ENCODE measurements at places on chromosomes 6 and 20.

DNA sequence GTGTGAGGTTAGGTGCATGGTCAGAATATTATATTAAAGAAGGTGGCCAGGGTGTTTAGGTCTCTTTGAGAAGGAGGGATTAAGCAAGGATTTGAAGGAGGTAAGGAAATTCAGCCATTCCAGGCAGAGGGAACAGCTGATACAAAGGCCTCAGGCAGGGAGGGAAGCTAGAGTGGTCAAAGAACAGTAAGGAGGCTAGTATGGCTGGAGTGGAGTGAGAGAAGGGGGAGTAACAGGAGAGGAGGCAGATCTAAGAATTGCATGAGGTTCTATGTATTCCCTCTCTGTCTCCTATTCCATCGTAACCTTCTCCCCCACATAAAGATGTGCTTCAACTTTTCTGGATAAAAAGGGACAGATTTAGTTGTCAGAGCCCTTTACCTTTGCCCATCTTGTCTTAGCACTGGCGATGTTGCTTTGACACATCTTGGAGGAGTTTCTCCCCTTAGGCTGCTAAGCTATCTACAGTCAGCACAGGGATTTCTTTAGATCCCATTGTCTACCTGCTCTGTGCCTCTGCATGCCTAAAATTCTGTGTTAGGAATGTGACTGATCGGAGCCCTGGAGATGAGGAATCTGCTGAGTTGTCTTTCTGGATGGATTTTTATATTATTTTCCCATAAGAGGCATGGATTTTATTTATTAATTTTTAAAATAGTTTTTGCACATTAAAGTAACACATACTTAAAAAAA is 59.9 kb downstream of the KLHL31 start:
- DNase-seq = peak; percentile 29

DNA sequence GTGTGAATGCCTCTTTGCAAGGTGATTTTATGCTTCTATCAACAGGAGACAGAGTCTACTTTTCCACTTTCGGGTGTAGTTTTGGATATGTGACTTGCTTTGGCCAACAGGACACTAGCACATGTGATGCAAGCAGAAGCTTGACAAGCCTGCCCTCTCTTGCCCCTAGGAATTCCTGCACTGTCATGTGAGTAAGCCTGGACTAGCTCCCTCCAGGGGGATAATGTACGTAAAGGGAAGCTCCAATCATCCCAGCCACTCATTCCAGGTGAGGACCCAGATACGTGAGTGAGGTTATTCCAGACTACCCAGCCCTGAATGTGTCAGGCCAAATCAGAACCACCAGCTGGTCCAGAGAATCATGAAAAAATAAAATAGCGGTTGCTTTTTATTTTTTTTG is 33.3 kb downstream of the BEND3 start:
- DNase-seq = no peak

DNA sequence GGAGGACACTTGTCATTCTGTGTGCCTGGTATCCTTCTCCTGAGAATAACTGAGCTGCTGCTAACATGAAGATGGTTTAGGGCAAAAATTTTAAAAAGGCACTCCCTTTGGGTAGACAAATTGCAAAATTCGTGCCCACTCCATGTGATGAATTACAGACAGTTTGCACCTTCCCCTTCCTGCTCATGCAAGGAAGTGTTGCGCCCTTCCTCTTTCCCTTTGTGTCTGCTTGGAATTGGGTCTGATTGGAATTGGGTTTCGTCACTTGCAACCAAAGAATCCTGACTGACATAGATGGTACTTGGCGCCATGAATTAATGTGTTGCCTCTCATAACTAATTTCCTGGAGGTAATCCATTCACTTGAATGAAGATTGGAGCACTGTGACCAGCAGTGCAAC is 62.3 kb upstream of the SHLD1 start:
- no peak for DNase-seq

GRCh38 chr6:92945799-92946198 is 473.6 kb downstream of the EPHA7 start:
- no peak for DNase-seq

DNA sequence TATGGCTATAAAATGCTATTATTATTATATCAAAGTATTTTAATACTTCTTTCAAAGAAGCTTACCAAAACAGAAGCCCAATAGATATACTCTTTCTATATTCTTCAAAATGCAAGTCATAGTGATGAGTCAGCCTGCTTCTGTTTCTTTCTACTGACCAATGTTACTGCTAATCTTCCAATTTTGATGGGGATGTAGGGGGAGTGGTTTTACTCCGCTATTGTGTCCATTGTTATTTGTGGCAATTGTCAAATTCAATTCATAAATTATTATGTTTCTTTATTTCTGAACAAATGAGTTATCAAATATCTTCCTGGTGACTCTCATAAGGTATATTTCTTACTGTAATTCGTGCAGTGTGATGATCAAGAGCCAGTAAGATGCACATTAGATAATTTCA is 221.5 kb upstream of the DEFB112 start:
- DNase-seq = no peak

DNA sequence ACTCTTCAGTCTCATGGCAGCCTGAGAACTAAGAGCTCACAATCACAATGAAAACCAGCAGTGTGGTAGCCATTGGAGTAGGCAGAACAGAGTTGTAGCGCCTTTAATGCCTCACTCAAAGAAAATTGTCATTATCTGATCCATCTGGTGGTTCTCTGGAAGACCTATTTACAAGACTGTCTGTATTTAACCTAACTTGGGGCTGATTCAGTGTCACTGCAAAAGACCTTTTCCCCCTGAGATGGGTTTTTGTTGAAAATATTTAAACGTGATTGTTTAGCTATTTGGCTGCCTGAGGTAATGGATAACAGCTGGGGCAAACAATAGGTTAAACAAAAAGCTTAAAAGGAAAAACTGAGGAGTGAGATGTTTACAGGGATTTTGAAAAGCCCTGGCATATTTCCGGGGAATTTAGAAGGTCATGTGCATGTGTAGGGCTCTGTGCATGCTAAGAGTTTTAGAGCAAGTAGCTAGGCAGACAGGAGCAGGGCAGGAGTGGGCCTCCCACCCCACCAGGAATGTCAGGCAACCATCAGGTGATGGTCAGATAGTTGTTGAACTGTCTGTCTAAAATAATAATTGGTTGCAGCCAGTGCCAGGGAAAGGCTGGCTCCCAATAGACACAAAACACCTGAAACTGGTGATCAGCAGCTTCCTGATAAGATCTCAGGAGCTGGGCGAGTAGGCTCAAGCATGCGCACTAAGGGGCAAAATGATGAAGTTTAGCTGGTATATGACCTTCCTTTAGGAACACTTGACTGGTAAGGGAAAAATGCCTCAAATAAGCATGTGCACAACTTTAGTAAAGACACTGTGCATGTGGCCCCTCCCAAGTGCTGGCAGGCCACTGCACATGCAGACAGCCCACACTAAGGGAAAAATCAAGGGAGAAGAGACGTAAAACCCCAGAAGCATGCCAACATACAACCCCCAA is 70.8 kb upstream of the AKIRIN2 start:
- DNase-seq = no peak

DNA sequence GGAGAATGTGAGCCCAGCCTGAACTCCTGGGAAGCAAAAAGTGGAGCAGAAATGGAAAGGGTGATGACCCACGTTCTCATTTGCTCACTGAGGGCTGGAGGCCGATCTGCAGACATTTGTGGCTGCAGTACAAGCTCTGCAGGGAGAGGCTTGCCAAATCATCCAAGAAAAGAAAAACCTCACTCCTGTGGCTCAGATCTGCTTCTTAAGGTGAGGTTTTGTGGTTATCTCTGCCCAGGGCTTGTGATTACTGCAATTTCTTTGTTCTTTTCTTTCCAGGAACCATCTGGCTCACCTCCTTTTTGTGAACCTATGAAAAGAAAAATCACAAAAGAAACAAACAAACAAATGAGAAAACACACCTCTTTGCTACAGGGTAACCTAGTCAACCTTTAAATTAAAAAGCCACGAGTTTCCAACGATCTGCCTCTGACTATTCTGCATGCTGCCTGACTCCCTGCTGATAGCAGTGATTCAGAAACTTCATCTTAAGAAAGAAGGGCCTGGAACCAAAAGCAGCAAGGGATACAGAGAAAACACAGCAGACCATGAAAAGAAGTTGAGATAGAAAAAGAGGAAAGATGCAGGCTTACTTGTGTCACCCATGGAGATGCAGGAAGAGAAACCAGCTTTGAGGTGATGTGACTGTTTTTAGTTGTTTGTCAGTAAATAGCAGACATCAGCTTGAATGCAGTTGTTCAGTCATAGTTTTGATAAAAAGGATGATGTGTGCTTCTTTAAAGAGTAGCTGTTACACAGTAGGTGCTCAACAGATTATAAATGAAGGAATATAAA is 165.1 kb downstream of the LMBRD1 start:
- DNase-seq = peak; percentile 11

GRCh38 chr6:25623879-25624278 is 28.1 kb upstream of the SCGN start:
- DNase-seq = no peak

- no peak for DNase-seq
Measured at GRCh38 chr6:34671367-34671766, 25.2 kb downstream of the ILRUN start.

- no peak for DNase-seq
Measured at GRCh38 chr6:88895911-88896310, 67.5 kb downstream of the RNGTT start.

GRCh38 chr20:51387125-51387875 is 155.2 kb downstream of the NFATC2 start:
- DNase-seq = no peak

- DNase-seq = no peak
Measured at GRCh38 chr6:144723431-144723830, 438.3 kb downstream of the UTRN start.

- no peak for DNase-seq
Measured at GRCh38 chr6:101453221-101453620, 59.7 kb downstream of the GRIK2 start.

GRCh38 chr6:148441454-148441911 is 98.8 kb downstream of the SASH1 start:
- no peak for DNase-seq

DNA sequence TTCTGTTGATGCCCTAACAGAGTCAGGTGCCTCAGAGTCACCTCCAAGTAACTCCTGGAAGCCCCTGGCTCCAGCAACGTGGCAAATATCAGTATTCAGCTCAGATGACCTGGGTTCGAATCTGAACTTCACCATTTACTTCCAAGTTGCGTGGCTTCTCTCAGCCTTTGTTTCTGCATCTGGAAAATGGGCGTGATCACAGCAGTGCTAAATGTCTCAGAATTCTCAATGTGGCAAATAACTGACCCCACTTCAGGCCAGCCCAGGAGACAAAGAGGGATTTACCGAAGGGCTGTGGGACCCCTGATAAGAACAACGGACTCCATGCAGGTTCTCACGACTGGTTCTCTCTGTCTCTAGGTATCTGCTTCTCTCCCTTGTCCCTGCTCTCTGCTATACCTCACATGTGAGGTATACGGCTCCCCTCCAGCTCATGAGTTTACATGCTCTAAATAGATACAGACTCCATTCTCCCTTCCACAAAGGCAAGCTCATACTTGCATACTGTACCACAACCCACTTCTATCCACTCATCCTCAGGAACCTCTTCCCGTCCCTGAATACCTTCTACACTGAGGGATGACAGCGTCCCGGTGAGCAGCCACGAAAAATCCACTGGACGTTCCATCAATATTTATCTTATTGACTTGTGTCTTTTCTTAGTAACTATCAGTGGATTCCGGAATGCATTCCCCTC is 84.1 kb downstream of the SNX5 start:
- DNase-seq = no peak

GRCh38 chr20:51043811-51044210 is 20.9 kb upstream of the KCNG1 start:
- no peak for DNase-seq

DNA sequence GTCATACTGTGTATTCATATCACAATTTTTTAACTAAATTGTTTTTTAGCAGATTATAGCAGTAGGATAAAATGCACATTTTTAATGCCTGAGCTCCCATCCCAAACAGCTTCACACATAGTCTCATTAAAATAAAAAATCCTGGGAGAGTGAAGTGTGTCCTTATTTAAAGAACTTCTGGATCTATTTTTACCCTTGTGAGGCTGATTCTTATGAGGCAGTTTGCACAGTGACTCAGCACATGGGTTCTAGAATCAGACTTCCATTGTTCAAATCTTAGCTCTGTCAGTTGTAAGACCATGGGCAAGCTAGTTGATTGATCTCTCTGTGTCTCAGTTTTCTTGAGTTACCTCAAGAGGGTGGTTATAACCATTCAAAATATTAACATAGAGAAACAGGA is 72.3 kb downstream of the MACROD2 start:
- DNase-seq = no peak

GRCh38 chr6:139099984-139100383 is 34.9 kb upstream of the HECA start:
- no peak for DNase-seq

DNA sequence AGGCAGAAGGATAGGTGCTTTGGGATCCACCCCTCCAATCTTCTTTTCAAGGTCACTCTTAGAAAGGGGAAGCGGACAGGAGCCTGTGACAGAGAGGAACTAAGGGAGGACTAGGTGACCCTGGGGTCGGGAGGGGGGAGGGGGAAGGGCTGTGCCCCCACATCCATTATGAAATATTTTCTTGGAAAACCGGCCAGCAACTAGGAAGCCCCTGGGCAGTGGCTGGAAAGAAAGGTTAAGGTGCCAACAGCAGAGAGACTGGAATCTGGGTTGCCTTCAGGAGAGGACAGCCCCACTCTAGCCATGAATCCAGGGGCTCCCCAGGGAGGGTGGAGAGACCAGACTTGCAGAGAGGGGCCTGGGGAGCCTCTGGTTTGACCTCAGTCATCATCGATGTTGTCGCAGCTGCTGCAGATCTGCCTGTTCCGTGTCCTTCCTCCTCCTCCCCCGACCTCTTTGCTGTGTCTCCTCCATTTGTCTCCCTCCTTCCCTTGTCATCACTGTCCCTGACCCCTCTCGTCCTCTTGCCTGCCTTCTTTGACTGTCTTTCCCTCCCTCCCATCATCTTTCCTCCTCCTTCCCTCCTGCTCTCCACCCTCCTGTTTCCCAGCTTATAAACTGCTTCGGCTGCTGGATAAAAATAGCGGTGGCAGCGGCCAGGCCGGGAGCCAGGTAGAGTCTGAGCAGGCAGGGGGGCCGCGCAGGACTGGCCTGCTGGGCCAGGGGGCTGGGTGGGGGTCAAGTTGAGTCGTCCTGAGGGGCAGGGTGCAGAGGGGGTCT is 3.2 kb downstream of the SLC29A1 start:
- no peak for DNase-seq

DNA sequence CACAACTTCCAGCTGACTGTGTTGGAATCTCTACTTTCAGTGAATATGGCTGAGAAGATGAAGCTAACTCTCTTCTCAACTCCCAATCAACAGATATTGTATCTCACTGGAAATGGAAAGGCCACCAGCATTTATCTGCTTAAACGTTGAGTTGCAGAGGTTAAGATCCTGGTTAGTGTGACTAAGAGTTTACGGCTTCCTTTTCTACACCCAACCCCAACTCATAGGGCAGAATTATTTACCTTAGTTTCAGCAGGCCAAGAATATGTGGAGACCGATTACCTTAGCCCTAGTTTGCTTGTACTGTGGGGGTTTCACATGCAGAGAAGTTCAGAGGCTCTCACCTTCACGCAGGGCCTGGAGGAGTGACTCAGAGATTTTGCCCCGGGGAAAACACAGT is 1026.6 kb downstream of the EYS start:
- DNase-seq = no peak

- peak; percentile 21 for DNase-seq
Measured at GRCh38 chr6:43242908-43243663, at the start of gene TTBK1. Gene TTBK1 (plus strand): TSS chr6:43243481. CDS start chr6:43246661, 3,180 bp downstream.

GRCh38 chr6:109304284-109305015 is 77.8 kb downstream of the CD164 start:
- DNase-seq = no peak

GRCh38 chr6:71248306-71248765 is 40.3 kb upstream of the OGFRL1 start:
- DNase-seq = no peak

Measured in neuronal stem cell (in vitro differentiated cells).